ENCODE measurements at places on chromosomes 4 and X.

DNA sequence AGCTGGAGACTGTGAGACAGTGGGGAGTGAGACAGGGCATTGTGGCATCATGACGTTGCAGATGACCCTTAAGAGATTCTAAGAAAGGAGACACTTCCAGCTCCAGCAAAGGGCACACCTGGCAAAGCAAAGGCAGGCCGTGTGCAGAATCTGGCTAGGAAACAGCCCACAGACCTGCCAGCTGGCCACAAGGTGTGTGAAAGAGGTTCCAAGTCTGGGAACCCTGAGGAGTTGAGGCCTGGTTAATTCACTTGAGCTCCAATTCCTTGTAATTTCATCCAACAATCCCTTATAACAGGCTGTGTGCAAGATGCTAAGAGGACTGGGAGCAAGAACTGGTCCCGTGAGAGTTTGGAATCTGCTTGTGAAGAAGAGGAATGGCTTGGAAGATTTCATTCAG lies 72.8 kb upstream of the FAM9A start:
- no peak for DNase-seq

DNA sequence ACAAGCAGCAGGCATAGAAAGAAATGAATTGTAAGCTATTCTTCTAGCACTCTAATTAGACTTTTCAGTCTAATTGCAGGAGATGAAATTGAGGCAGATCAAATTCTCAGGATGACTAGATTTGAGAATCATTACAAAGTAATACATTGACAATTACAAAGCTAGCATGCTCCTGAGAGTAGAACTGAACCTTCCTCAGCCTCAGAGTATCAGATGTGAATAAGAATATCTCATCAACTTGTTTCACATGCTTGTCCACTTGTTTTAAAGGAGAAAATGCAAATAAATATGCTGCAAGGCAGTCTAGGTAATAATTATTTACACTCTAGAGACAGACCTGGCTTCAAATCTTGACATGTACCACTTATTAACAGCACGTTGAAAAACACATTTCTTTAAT lies 491.0 kb upstream of the MAGEB2 start:
- DNase-seq: no peak

DNA sequence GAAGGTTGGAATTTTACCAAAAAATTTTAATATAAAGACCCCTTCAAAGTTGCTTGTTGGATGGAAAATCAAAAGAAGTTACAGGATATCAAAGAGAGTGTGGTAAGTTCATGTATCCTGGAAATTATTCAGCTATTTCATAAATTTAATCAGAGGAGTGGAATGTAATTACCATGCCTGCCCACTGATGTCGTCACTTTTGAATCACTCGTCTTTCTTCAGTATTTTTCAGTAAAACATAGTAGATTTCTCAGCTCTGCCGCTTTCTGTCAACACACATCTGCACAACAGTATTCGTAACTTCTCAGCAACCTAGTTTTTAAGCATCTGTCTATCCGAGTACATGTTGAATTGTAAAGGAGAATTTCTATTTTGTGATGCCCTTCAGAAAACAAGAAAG lies 2163.0 kb upstream of the AGA start:
- DNase-seq: no peak

DNA sequence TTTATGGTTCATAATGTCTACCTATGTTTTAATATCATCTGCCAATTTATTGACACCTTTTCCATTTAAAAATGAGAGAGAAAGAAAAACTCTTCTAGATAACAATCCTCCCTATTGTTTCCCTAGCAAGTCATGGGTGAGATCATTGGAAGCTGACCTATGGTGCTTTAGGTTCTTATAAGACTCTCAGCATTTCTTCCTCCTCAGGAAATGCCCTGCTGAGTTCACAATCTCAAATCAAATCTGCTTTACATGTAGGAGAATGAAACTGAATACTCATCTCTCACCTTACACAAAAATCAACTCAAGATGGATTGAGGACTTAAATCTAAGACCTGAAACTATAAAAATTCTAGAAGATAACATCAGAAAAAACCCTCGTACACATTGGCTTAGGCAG lies 267.4 kb downstream of the RAPGEF2 start:
- no peak for DNase-seq

DNA sequence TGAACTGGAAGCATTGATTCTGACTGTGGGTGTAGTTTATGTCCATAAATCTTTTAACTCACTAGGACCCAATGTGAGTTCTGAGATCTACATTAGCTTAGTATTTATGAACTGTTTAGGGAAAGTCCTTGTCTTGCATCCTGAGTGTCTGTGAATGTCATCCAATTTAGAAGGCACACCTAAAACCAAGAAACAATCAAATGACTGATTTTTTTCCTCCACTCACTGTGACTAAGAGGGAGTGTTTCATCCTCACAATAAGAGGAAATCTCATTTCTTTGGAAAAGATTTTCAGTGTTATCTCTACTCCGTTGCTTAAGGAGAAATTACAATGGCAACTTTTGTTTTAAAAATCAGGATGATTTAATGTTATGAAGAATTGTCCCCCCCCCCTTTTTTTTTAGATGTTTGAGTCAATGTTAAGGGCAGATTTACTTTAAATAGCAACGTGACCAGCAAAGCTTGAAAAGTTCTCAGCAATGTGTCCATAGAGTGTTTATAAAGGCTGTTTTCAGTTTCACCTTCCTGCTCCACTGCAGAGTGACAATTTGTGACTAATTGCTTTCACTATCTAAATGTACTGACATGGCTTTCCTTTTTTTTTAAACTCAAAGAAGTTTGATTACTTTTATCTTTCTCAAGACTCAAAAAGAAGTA lies 173.0 kb downstream of the SPCS3 start:
- DNase-seq: no peak

Measured in skin of body (tissue), 3 donors.